ENCODE measurements at places on chromosomes 2 and 18.

DNA sequence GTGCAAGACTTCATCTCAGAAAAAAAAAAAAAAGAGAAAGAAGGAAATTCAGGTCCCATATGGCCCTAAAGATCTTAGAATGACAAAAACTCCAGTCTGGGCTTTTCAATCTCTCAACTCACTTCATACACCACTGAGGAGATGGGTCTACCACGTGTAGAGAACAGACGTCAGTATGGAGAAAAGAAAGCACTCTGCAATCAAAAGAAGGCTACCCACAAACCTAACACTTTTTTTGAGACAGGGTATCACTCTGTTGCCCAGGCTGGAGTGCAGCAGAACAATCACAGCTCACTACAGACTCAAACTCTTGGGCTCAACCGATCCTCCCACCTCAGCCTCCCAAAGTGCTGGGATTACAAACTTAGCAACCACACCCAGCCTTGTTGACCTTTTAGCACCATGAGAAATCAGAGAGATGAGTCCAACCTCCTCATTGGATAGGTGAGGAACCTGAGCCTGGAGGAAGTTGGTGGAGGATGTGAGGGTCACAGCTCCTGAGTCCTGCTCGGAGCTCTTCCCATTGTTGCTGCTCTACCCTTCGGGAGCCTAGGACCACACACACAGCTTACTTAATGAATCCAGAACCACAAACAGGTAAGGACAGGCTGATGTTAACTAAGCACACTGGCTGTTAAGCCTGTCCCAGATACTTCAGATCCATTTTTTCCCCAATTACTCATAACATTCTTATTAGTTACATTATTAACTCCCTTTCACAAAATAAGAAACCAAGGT, 23.7 kb downstream of the TBC1D8 start:
- DNase-seq = no peak

- DNase-seq = no peak
Observed at GRCh38 chr2:240383099-240383758, 52.2 kb upstream of the GPC1 start.

DNA sequence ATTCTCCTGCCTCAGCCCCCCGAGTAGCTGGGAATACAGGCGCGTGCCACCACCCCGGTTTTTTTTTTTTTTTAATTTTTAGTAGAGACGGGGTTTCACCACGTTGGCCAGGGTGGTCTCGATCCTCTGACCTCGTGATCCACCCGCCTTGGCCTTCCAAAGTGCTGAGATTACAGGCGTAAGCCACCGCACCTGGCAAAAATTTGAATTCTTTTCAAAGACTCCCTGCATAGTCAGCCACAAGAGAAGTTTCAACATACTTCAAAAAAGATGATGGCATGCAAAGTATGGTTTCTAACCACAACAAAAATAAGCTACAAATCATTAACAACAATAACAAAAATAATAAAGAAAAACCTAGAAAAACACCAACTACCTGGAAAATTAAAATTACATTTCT, 22.0 kb downstream of the HYCC2 start:
- no peak for DNase-seq

- DNase-seq = no peak
Observed at GRCh38 chr2:191959209-191959608, 112.3 kb upstream of the CAVIN2 start.

- no peak for DNase-seq
Observed at GRCh38 chr2:207887500-207887899, 117.8 kb upstream of the FZD5 start.

GRCh38 chr18:63287691-63288220, 31.8 kb downstream of the BCL2 start:
- no peak for DNase-seq

GRCh38 chr18:3932276-3932675, 482.3 kb downstream of the TGIF1 start:
- no peak for DNase-seq

GRCh38 chr2:235495373-235496238, 1.8 kb downstream of the AGAP1 start:
- no peak for DNase-seq

DNA sequence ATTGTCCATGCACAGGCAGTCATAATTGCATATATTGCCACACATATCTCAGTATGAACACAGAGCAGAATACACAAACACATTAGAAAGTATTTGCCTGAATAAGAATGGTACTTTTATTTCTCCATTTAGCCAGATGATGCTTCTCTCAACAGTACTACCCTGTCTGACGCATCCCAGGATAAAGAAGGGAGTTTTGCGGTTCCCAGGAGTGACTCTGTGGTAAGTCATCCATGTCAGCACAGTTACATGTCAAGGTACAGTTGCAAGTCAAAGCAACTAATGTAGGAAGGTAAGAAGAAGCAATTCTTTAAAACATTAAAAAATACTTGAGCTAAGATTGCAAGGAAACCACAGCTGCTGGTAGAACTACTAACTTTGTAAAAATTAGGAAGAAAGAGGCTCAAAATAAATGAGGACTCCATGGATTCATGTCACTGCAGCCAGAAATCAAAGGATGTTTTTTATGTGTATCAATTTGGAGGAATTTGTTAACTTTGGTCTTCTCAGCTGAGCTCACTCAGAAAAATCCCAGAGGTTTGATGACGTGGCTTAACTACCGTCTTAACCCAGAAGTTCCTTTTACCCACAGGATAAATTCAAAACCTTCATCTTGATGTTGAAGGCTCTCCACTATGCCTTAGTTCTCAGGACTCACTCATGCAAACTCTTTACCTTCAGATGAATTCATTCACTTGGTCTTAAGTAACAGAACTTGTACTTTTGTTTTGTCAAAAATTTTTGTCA, 130.3 kb downstream of the ARHGAP28 start:
- no peak for DNase-seq

DNA sequence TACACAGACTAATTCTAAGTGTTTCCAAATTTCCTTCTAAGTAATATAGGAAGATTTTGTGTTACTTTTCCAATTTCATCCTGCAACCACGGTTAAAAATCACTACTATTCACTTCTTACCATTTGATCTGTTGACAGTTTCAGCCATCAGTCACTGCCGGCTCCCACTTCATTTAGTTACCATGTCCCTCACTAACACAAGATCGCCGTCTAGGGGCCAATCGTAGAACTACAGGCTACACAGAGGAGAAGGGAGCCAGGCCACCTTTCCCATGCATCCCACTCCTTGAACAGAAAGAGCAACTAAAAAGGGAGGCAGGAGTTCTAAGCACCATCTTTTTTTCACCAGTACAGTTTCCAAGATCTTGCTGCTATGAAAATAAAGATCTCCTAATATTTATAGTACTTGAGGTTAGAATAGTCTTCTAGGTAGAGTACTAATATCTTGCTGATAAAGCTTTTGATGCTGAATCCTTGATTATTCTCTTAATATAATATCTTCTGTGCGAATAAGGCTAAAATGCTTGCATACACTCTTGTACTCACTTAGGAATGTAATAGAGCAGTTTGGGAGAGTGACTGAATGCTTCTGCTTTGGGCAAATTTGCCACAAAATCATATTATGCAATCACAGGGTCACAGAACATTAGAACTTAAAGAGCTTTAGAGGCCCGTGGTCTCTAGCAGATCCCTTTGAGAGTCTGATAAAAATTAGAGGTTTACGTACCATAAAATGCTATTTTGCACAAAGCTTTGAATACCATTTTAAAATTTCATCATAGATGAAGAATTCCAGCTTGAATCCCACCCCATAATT, 39.5 kb upstream of the CYP1B1 start:
- DNase-seq = no peak

DNA sequence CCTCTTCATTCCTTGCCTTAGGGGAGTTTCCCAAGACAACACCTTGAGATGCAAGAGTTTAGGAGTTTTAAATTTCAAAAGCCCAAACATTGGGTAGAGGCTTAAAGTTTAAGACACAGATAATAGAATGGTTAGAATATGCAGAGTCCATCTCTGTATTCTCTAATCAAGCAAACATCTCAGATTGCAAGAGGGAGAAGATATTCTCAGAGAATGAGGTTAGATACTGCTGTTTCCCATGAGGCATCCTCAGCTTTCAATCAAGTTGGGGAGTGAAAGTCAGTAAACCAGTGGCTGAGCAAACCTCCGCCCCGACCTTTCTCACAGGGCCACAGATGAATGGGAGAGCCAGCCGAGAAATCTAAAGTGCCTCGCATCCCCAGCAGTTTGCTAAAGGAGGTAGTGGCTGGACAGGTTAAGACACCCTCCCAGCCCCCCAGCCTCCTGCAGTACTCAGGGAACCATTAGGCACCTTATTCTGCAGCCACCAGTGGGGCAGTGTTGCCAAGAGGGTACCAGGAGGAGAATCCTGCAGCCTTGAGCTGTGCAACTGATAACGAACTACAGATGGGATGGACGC, 30.0 kb downstream of the FBXO36 start:
- no peak for DNase-seq

DNA sequence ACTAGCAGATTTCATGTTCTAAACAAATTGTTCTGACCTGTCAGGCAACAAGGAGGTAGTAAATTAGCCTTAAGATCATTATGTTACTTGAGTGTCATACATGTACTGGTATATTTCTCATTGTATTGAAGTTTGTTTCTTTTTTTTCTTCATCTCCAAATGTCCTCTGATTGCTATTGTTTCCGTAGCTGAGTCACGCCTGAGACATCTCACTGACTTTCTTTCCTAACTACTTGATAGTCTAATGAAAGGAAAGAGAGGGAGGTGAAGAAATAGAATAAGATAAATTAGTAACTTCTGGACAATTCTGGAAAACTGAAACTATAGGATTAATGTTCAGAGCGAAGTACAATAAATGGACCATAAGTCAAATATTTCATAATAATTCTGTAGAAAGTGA, 1049.9 kb downstream of the TSN start:
- no peak for DNase-seq

- no peak for DNase-seq
Observed at GRCh38 chr2:193446967-193447366, 1252.2 kb upstream of the TMEFF2 start.

DNA sequence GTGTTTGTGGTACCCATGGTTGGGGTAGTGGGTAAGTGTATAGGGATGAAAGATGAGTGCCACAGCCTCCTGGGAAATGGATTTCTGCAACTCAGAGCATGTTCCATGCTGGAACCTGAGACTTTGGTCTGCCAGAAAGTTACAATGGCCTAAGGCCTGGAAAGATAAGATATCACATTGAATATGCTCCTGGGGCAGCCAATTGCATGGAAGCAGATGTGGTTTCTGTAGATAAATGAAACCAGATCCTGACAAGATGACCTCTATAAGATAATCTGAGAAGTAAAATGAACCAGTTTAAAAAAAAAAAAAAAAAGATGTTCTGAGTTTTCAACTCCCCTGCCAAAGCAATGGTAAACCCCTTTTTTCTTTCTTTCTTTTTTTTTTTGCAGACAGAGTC, 91.4 kb upstream of the NCK2 start:
- no peak for DNase-seq

- no peak for DNase-seq
Observed at GRCh38 chr2:172109256-172109987, 6.7 kb upstream of the DLX2 start.

GRCh38 chr2:42008241-42008921, 39.4 kb upstream of the PKDCC start:
- no peak for DNase-seq

GRCh38 chr2:191018643-191019119, 4.7 kb upstream of the STAT1 start:
- DNase-seq = no peak

DNA sequence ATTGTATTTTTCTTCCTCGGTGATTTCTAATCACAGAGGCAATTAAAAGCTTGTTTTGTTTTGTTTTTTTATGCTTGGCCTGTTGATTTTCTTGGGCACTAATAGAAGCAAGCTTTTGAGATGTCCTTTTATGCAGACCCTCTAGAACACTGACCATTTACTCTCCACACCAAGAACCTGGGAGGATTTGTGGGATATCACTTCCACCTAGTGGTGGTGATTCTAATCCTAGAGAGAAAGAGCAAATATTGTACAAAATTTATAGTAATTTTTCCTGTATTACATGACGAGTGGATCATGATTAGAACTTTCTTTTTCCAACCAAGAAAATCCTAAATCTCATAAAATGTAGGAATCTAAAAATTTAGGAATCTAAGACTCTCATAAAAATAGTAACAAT, 23.4 kb downstream of the NEMP2 start:
- no peak for DNase-seq

DNA sequence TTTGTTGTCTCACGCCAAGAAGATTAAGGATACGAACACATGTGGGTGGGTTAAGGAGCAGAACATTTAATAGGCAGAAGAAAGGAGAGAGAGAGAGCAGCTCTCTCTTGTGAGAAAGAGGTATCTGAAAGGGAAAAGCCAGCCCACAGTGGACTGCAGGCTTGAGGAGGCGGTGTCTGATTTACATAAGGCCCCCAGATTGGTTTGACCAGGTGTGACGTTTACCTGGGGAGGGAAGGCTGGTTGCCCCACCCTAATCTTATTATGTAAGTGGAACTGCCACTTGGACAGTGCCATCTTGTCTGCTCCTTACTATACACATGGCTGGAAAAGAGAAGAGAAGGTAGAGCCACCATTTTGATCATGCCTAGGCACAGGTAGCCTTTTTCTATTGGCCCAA, 189.2 kb downstream of the NCK2 start:
- DNase-seq = no peak

DNA sequence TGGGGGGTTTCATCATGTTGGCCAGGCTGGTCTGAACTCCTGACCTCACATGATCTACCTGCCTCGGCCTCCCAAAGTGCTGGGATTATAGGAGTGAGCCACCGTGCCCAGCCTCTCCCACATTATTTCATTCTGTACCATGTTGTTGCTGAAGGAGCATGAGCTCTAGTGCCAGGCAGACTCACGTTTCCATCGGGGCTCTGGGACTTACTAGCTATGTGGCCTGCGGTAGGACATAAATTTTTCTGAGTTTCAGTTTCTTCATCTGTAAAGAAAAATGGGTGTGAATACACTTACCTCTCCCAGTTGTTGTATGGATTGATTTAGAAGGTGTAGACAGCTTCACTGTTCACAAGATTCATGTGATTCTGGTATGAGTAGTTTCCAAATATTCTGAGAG, 30.8 kb upstream of the CCL20 start:
- DNase-seq = no peak

DNA sequence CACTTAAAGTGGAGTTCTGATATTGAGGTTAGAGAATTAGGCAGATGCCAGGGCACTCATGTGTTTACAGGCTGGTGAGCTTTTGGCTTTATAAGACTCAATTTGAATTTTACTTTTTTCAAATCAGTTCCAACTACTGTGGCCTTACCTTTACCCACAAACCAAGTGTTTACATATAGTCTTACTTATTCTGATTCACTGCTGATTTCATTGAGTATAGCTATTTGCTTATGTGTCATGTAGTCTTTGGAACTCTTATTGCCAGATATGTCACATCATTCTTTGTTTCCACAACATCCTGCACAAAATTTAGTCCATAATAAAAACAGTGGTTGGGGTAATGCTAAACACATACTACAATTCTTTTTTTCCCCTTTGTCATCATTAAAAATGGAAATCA, 96.5 kb downstream of the XIRP2 start:
- DNase-seq = no peak

- DNase-seq = no peak
Observed at GRCh38 chr2:72457801-72458516, 310.3 kb upstream of the CYP26B1 start.

DNA sequence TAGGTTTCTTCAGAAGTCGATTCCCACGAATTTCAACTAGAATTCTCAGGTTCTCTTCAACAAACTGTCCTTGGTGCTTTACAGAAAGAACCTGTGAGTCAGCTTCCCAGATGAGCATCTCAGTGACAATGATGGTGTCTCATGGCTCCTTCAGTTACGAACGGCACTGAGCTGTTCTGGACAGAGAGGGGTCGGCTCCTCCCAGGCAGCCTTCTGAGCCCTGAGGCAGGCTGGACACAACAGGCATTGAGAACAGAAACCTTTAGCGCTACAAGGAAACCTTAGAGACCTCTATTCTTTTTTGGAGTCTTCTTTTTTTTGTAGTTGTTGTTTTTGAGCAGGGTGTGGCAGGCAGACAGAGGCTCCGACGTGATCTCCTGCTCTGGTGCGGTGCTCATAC, 35.1 kb upstream of the ALKAL2 start:
- DNase-seq = no peak
